Stimulated activated CD4-positive, alpha-beta T cell treated with anti-CD3 and anti-CD28 coated beads, Interleukin-1b, Interleukin-23, amount 100 ng/mL, for 1 hour (primary cell): ENCODE measurements at places on chromosomes 6 and 20.

- no peak for DNase-seq
Observed at GRCh38 chr6:140225701-140226436, 851.4 kb upstream of the CITED2 start.

DNA sequence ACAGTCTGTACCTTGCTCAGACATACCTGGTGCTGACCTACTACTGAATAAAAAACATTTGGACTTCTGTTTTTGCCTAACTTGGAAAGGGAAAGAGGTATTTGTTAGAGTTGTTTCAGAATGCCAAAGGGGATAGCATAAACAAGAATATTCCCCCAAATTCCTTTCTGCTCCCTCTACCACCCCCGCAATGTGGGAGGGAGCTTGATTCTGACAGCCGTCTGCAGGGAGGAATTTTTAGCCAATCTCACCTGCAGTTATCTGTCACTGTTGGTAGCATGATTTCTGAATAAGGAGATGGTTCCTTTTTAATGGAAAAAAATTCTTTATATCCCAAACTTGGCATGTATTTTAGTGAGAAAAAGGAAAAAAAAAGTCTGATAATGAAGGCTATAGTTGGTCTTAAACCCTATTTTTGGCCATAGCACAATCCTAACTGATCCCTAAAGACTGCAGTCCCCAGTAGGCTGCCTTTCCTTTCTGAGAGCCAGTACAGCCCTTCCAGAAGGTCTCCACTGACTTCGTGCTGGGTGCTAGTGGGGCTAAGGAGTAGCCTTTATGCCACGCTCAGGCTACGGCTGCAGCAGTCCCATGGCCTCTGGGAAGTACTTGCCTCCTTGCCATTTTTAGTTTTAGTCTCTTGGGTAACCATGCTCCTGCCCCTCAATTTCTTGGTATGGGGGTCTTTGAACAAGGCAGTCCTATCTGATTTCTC, 13.6 kb upstream of the PDE7B start:
- no peak for DNase-seq

GRCh38 chr20:4216866-4217265, 201.5 kb upstream of the RNF24 start:
- DNase-seq = no peak

- DNase-seq = no peak
Observed at GRCh38 chr6:141140905-141141304, 991.8 kb upstream of the GJE1 start.

GRCh38 chr6:68726992-68727391, 91.9 kb downstream of the ADGRB3 start:
- no peak for DNase-seq

- DNase-seq = peak; percentile 41
Observed at GRCh38 chr20:25859649-25860530, 163.2 kb upstream of the ZNF337 start.

- DNase-seq = no peak
Observed at GRCh38 chr6:19870322-19870721, 33.2 kb downstream of the ID4 start.

DNA sequence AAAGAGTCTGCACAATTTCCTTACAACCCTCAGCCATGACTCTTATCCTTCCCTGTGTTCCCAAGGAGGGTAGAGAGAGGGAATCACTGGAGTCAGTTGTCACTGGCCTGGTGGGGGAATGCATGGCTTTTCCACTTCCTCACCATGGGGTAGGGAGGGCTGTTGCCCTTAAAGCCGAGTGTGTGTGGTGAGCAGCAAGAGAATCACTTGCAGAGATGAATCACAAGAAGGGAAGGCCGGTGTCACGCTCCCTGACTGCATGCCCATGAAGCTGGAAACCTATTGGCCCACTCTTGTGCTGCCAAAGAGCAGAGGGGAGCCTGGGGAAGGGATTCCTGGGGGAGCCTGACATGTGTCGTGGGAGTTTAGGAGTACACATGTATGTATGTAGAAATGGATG, 18.1 kb upstream of the BMP6 start:
- no peak for DNase-seq

DNA sequence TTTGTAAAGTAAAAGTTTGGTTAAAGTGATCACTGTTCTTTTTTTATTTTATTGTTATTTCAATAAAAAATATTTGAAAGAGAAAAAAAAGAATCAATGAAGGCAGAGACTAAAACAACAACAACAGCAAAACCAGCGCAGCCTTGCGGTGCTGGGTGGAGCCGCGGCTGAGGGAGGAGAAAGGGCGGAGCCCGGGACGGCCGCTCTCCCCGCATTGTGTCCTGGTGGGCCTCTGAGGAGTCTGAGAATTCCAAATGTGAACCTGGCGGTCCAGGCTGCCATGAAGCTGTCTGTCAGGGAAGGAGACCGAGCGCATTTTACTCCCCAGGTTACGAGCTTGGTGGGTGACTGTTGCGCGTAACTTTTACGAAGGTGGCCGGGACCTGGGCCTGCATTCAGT, 43.2 kb downstream of the TMEM242 start:
- no peak for DNase-seq

DNA sequence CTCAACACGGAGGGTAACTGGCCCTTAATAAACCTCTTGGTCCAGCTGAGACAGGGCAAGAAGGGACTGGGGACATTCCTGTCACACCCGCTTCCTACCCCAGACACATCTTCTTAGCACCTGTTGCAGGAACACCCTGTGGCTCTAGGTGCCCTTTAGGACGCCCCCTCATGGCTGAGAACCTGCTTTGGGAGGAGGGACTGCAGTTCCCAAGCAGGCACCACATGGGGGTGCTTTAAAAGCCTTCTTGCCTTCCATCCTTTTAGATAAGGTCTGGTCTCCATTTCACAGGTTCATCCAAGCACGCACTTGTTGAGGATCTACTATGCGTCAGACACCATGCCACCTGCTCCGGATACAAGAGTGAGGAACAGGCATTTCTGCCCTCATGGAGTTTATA, 26.6 kb downstream of the NSFL1C start:
- no peak for DNase-seq

DNA sequence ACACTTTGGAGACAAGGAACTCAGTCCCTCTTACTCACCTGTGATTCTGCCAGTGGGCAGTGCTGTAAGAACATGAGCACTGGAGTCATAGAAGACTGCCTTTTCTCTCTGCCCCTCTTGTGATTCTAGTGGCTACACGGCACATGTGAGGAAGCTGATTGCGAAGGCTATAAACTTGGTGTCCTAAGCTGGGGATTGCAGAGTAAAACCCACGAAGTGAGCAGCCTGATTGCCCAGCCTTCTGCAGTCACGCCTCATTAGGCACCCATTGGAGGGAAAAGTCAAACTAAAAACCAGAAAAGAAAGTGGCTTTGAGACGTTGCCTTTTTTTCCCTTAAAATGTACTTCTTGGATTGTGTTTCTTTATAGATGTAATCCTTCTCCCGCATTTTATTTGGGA, 748.4 kb upstream of the CHD6 start:
- no peak for DNase-seq

DNA sequence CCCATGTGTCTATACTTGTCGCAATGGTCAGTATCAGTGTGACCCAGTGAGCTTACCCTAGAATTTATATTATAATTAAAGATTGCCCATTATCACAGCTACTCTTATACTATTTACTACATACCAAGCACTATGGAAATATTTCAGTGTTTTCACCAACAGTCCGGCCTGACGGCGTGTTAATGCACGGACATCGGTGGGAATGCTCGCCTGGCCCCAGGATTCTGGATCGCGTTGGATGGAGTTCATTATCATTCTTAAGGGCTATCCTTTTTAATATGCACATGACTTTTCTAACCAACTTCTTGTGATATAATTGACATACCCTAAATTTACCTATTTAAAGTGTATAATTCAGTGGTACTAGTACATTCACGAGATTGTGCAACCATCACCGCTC, 51.8 kb upstream of the AFDN start:
- no peak for DNase-seq

DNA sequence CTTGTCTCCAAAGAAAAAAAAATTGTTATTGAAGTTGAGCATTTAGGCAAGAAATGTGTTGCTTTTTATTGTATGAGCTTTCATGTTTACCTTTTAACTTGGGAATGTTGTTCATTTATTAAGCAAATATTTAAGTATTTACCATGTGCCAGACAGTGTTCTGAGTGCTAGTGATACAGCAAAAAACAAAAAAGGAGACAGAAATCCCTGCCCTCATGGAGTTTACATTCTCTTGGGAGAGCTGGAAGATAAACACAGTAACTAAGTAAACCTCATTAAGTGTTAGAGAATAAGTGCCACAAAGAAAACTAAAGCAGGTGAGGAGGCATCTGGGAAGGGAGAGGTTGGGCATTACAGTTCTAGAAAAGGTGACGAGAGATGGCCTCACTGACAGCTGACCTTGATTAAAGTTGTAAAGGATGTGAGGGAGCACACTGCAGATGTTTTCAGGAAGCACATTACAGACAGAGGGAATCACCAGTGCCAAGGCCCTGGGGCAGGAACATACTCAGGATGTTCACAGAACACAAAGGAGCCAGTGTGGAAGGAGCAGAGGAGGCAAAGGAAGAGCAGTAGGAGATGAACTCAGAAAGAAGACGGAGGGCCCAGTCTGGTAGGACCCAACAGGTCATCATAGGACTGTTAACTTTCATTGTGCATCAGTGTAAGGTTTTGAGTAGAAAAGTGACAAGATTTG, 33.5 kb downstream of the XRN2 start:
- DNase-seq = no peak

- no peak for DNase-seq
Observed at GRCh38 chr20:21520702-21521595, 7.1 kb upstream of the NKX2-2 start.
